Kasumi-1 (cell line): ENCODE measurements at places on chromosomes 16 and 17.

GRCh38 chr17:39527220-39527813 lies 66.0 kb downstream of the CDK12 start:
- DNase-seq, result peak; percentile 84

- no peak for DNase-seq
Measured at GRCh38 chr17:66691644-66692420, 143.1 kb upstream of the CACNG5 start.

DNA sequence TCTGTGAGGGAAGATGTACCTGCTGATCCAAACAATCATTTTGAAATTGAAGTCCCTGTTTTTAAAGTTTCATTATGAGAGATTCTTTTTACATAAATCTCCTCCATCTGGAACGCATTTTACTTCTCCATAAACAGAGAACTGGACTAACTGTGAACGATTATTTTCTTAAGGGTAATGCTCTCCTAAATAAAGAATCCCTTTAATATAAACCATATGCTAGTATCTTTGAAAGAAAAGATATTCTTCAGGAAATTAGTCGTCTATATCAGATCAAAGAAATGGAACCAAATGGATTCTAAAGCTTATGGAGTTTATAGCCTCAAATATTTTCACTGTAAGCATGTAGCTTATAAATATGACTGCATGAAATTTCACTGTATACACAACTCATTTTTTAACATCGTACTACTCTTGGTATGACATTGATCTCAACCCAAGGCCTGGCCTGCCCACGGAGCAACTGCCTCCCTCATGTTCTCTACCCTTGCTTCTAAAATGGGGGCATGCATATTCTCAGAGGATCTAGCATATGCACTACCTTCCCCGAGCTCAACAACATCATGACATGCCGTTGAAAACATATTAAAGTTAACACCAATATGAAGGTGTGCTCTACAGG lies 66.4 kb downstream of the MYH10 start:
- DNase-seq, result no peak

GRCh38 chr17:49887086-49887743 lies 39.3 kb upstream of the TAC4 start:
- no peak for DNase-seq

DNA sequence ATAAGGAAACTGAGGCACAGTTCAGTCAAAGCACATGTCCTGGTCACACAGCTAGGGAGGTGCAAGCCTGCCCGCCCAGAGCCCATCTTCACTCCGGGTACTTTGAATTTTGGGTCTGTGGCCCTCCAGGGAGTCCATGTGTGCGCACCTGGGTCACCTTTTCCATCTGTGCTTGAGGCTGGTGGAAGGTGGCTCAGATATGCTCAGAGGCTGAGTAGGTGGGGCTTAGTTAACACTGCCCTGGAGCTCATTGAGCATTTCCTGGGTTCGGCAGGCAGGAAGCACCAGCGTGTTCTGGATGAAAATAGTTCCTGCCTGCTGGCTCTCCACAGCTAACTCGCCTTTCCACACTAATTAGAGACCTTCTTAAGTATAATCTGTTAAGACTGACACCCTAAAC lies 19.2 kb downstream of the FAM234A start:
- DNase-seq, result peak; percentile 10

DNA sequence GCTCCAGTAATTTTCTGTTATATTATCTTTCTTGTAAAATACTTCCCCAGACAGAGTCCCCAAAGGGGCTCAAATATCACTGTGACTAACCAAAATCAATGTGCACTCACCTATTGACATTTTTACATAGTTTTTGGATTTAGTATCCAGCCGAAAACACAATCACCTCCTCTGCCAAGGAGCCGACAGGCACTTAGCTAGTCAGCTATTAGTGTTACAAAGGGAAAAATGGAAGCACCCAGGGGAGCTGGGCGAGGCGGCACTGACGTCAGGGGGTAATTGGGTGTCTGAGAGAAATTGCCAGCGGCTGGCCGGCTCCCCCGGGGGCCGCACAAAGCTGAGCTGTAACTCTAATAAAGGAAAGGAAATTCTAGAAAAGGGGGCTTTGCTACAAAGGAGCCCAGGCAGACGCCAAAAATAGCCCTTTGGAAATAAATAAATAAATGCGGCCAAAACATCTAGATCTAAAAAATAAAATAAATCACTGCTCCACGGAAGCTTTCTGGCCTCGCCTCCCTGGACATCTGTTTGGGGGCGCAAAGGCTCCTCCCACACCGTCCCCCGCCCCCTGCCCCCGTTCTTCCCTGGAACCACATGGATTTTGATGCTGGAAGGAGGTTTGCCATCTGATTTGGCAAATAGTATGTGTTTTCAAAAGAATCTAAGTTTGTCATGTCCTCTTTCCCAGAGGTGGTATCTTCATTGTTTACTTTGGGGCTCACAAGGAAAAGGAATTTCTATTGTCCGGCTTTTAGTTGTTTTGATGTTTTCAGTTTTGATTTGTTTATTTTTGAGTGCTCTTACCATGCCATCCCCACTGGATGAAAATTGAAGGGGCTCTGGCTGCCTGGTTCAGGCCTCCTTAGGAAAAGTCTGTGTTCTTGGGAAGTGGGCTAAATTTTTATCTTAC lies 156.7 kb downstream of the ZNF423 start:
- no peak for DNase-seq

DNA sequence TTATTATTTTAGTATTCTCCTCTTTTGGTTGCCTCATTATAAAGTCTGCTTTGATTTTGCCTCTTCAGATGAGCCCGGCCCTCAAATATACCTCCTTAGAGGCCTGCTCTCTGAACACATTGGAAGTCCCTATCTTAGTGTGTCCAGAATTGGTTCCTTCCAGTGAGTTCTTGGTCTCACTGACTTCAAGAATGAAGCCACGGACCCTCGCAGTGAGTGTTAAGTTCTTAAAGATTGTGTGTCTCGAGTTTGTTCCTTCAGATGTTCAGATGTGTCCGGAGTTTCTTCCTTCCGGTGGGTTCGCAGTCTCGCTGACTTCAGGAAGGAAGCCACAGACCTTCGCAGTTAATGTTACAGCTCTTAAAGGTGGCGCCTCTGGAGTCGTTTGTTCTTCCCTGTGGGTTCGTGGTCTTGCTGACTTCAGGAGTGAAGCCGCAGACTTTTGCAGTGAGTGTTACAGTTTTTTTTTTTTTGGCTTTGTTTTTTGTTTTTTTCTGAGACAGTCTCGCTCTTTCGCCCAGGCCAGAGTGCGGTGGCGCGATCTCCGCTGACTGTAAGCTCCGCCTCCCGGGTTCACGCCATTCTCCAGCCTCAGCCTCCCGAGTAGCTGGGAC lies 45.8 kb upstream of the NOS2 start:
- DNase-seq, result peak; percentile 86

GRCh38 chr16:81600275-81600674 lies 155.7 kb downstream of the CMIP start:
- DNase-seq, result no peak

DNA sequence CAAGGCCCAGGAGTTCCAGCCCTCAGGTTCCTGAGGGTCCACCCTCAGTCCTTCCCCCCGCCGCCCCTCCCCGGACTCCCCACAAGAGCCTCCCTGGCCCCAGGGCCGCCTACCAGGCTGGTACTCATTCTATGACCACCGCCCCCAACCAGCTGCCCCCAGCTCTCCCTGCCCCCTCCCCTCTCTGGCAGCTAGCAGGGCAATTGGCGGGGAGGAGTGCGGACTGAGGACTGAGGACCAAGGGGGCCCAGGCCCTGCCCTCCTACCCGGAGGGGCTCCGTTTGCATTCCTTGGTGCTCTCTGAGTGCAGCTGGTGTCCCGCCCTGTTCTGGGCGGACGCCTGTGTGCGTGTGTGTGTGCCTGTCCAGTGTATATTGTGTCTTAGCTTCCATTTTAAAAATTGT lies 19.1 kb downstream of the UNC13D start:
- DNase-seq, result no peak

GRCh38 chr16:21279501-21279900 lies 1.4 kb upstream of the CRYM start:
- no peak for DNase-seq

DNA sequence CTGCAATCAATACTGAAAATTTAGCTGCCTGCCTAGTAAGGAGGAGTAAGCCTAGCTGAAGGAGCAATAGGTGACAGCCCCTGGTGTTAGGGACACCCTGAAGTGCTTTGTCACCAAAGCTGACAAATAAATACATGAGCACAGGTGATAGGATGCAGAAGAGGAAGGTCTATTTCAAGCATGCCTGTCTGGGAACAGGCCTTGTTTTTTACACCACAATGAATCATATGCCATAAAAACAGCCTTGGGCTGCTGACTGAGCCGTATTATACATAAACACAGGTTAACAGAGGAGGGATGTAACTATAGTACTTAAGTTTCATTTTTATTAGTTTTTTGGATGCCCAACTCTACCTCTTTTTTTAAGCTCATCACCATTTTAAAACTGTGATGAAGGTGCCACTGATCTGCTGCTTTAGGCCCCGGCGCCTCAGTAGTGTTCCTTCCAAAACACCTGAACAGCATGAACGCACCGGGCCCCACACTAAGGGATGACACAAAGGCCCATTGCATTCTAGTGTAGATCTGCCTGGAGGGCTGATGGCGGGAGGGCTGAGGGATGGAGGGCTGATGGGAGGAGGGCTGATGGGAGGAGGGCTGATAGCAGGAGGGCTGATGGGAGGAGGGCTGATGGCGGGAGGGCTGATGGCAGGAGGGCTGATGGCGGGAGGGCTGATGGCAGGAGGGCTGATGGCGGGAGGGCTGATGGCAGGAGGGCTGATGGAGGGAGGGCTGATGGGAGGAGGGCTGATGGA lies 150.3 kb downstream of the AATF start:
- no peak for DNase-seq

GRCh38 chr17:9329251-9329921 lies 246.2 kb downstream of the STX8 start:
- DNase-seq, result no peak

- DNase-seq, result no peak
Measured at GRCh38 chr16:62821824-62822223, 785.6 kb upstream of the CDH8 start.

DNA sequence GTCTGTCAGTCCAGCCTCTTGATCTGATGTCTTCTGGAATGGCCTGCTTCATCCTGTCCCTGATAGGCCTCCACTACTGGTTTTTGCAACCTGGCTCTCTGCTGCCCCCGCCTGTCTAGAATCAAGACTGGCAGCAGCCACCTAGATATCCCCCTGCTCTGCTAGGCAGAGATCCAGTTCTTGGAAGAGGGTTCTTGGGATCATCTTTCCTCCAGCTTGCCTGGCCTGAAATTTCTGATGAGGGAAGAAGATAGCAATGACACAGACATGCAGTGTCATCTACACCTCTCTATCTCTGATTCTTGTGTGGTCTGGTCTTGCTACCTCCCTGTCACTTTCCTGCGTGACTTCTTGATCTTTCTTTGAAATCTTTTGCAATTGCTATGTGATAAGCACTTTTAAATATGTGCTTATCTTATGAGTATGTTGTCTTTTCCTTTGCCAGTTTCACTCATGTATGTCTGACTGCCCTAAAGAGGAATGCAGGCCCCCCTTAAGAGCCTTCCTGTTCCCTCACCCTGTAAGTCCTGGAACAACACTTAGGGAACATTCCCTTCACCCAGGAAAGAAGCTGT lies 20.3 kb upstream of the NFATC3 start:
- peak; percentile 68 for DNase-seq

GRCh38 chr16:88967830-88968588 lies 9.0 kb downstream of the CBFA2T3 start:
- no peak for DNase-seq

GRCh38 chr17:12122075-12122474 lies 101.4 kb downstream of the MAP2K4 start:
- DNase-seq, result no peak

DNA sequence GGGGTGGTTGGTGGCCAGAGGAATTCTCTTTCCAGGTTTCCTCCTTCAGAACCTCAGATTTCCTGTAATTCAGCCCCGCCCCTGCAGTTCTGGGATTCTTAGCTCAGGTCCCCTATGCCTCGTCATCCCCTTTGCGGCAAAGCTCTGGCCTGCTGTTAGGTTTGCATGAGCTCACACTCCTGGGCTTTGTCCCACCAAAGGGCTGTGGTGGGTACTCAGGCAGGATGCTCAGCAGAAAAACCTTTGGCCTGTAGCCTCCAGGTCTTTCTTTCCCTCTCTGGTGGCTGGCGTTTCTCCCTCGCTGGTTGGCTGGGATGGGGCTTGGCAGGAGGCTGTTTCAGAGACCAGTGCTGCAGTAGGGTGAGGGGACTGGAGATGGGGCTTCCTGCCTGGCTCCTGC lies 9.6 kb upstream of the PLEKHG4 start:
- no peak for DNase-seq

DNA sequence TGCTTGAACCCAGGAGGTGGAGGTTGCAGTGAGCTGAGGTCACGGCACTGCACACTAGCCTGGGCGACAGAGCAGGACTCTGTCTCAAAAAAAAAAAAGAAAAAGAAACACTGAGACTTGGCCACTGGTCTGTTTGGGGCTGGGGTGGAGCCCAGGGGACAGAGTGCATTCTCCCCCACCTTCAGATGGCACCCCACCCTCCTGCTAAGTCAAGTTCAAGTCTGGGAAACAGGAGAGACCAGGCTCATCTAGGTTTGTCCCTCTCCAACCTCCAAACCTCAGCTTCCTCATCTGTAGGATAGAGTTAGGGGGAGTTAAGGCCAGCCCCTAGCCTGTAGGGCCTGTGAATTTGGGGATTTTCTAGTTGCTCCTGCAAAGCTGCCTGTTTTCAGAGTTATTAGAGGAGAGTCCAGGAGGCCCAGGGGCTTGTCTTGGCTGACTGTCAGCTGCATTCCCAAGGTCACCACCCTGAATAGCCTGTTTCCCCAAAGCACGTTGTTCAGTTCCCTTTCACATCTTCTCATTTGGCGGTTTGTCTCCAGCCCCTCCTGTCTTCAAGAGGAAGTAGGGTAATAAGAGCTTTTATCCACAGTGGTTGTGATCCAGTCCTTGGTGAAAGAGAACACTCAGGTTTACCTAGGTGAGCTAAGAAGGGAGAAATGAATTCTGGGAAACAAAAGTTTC lies 2.2 kb downstream of the MT3 start:
- peak; percentile 78 for DNase-seq

- DNase-seq, result no peak
Measured at GRCh38 chr17:14942526-14943190, 322.5 kb downstream of the PMP22 start.
